ENCODE measurements at places on chromosomes 11 and 22.

GRCh38 chr22:18082467-18082866, 4.7 kb downstream of the PEX26 start:
- DNase-seq, result no peak

GRCh38 chr11:42093541-42093940, 634.1 kb upstream of the LRRC4C start:
- DNase-seq, result no peak

- DNase-seq, result no peak
These were observed 7.2 kb downstream of the APLP2 start for GRCh38 chr11:130076778-130077481.

GRCh38 chr11:67119585-67120391, 725 bp downstream of the KDM2A start:
- no peak for DNase-seq

DNA sequence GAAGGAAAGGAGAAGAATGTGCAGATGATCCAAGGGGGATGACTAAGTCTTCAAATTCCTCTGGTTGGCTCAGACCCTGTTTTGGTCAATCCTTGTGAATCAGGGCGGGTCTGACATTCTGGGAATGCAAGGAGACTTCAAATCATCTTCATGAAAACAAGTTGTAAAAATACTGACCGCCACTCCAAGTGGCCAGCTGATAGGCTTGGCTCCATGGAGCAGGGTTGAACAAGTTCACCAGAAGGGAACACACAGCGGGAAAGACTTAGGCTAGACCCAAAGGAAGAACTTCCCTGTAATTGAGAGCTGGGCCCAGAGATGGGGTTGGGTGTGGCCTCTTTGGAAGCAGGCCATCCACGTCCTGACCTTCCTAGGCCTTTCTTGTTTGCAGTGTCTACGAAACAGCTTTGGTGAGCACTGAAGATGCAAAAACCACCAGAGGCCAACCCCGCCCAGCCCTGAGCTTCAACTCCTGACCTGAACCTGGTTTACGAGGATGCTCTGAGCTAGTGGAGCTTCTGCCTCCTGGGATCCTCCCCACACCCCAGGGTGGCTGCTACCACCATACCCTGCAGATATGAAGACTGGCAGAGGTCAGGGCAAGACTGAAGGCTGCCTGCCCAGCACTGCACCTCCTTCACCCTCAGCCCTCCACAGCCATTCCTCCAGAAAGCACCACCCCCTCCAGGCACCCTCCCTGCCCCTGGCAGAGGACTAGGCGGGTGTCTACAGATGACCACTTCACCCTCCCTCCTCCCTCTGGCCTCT, 26.1 kb downstream of the GDPD5 start:
- DNase-seq, result no peak

- DNase-seq, result no peak
These were observed 104.3 kb upstream of the LDLRAD3 start for GRCh38 chr11:35839368-35840161.

DNA sequence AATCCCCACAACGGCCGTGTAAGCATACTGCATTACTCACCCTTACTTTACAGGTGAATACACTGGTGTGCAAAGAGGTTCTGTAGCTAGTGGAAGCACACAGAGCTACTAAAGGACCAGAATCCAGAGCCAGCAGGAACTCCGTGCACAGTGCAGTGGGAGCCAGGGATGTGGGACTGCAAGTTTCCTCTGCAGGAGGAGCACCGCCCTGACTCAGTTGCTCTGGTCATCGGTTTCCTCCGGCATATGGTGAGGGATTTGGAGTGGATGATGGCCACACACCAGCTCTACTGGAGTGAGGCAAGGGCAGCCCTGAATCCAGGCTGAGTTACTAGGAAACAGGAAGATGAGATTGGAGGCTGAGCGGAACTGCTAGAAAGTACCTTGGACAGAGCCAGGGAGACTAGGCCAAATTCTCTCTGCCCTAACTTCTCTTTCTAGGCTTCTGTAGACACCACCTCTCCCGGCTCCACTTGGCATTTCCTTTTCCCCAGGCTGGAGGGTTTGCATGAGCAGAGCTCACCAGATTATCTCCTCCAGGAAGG, 18.2 kb upstream of the C22orf42 start:
- DNase-seq, result no peak

GRCh38 chr11:19344661-19345518, 104.1 kb upstream of the E2F8 start:
- no peak for DNase-seq

DNA sequence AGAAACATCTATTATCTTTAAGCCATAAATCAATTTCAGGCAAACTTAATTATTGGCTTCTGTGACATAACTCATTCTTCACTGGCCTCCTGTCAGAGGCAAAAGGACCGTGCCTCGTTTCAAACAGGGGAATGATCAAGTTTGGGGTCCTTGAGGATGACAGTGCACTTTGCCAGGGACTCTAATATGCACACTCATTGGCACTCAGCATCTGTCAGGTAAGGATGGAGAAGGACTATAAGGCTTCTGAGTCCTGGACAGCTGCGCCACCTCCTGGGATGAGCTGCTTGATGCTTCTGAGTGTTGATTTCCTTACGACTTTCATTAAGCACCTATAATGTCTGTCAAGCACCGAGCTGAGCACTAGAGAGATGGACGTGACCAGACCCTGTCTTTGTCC, 20.2 kb downstream of the BPIFC start:
- no peak for DNase-seq

- DNase-seq, result no peak
These were observed 100.5 kb upstream of the TIMP3 start for GRCh38 chr22:32701034-32701433.

DNA sequence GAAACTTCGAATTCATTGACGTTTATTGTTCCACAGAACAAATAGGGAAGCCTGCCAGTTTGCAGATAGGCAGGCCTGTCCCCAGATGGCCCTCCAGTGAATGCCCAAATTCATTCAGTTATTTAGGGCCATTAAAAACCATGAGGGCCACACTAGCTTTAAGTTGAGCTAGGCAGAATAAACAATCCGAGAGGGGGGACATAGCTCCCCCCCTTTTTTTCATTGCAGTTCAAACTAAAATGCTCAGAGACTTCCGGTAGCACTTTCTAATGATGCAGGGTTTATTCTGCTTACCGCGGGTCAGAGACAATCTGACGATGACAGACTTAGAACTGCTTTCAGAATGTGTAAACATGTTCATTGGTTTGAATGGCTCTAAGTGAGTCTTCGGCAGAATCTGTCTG, 72.0 kb downstream of the ZBTB16 start:
- DNase-seq, result no peak

DNA sequence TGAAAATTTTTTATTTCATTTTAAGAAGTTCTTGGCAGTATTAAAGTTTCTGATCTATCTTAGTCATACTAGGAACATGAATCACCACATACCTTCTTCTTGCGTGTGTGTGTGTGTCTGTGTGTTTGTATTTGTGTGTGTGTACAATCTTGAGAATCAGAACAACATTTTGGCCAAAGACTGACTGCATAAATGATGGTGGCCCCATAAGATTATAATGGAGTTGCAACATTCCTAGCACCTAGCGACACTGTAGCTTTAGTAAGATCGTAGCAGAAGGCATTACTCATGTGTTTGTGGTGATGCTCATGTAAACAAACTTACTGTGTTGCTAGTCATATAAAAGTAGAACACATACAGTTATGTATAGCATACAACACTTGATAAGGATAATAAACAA, 205.4 kb downstream of the FAM76B start:
- no peak for DNase-seq

DNA sequence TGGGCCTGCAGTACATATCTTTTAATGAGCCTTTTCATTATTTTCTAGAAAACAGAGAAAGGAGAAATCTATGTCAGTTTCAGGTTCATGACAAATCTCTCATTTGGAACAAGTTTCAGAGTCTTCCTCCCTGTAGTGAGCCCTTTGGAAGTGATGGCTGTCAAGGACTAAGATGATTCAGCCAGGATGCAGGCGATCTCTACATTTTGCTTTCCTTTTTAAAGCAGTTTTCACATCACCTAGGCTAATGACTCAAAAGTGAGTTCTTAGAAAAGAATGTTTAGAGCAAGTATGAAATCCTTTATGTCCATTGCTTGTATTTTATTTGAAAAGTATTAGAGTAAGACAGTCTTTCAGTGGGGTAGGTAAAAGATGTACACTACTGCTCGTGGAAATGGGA, 130.1 kb downstream of the TRPC6 start:
- no peak for DNase-seq

DNA sequence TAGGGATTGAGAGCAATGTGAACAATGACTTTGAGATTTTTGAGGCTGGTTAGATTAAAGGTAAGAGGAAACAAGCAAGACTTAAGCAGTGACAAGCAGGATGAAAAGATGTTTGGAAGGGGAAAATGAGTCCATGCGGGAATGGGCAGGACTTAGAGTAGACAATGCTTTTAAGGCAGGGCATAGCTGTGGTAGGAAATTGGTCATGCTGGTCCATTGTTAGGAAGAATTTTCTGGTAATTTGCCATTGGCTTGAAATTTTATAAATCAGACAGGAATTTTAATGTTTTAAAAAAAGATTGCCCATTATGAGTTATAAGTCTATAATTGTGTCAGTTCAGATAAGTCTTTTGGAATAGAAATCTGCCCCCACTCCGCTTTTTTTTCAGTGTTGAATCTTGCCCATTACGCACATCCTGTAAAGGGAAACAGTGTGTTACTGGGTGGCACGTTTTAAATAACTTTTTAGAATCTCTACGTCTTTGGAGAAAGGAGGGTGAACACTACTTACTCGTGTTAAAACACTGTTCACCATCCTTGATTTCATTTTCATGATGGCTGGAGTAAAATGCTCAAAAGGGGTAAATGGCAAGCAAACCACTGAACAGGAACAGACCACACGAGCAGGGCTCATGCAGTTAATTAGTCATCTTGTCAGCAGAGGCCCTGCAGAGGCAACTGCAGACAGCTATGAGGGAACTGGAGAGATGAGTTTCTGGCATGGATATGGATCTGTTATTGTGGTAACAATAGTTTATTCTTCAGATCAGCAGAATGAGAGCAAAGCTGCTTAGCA, 25.0 kb downstream of the SWAP70 start:
- DNase-seq, result no peak

GRCh38 chr22:20248461-20248978, 19.6 kb downstream of the RTN4R start:
- no peak for DNase-seq

GRCh38 chr11:132579136-132579535, 953.2 kb downstream of the OPCML start:
- no peak for DNase-seq

GRCh38 chr11:32594272-32594671, 10.6 kb downstream of the EIF3M start:
- no peak for DNase-seq

DNA sequence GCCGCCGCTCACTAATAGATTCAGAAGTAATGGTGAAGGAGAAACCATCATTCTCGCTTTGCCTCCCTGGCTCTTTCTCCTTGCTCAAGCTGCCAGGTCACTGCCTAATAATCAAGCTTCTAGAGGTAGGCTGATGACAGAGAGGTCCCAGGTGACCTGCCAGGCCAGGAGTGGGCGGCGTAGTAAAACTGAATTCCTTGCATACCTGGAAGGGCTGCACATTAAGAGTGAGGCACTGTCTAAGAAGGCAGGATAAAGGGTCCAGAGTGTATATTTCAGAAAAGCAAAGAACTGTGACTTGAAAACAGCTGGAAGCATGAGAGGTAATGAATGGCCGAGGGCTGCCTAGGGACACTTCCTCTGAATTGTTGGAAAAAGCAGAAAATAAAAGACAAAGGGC, 4.1 kb downstream of the SYT13 start:
- DNase-seq, result no peak

DNA sequence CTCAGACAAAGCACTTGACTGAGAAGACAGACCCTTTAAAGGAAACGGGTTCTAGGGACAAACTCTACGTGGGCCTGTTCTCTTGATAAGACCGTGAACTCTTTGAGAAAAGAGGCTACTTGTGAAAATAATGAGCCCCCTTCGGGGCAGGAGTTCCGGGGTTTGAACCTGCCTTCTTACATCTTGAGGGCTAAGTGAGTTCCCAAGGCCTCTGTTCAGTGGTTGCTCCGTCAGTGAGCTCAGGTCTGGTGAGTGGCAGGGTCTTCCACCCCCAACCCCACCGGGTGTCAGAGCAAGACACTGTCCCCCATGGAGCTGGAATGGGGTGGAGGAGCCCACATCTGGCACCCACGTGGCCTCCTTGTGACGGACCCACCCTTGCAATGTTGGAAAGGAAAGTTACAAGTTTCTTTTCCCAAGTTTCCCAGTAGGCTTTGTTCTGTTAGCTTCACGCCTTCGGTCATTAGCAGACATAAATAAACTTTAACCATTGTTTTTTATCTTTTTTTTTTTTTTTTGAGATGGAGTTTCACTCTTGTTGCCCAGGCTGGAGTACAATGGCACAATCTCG, 6.3 kb upstream of the SAMM50 start:
- DNase-seq, result no peak

DNA sequence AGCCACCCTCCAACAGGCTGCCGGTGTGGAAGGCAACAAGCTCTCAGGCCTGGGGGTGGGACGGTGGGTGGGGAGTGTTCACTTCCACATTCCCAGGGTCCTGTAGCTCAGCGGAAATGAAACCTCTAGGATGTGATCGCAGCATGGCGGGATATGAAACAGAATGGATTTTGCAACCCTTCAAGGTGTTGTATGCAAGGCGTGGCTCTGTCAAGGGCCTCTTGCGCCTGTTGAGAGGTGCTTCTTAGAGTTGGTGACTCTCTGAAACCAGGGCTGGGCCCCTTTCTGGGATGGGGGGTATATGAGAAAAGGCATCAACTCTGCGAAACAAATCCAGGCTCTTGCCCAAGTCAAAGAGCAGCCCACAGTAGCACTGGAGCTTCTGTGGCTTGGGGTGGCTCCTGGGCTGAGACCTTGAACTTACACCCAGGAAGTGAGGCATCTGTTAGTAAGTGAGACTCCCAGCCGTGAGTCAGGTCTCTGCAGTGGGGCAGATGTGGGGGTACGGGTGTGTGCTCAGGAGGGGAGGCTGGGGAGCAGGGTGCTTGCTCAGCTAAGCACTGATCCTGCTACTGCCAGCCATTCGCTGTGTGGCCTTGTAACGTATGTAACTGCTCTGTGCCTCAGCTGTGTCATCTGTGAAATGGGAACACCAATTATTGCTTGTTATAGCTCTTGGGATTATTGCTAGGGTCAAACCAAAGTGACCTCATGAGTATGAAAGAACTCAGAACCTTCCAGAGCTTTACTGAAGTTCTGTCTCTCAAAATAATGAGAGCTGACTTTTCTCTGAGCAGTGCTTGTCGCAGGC, 28.3 kb downstream of the NECTIN1 start:
- DNase-seq, result no peak

DNA sequence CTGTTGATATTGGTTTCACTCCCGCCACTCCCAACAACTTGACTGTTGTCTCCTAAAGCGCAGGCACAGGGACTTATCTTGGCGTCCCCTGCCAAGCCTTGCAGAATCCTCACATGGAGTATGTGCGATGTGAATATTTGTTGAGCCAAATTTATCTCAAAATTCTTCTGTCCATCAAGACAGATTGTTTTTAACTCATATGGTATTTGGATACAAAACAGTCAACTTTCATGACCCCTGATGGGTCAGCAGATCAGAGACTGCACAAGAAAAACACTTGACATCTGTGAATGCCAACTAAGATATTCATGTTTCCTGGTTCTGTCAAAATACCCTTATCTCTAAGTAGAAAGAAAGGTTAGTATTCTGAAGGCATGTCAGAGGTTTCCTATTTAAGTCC, 221.7 kb upstream of the BLID start:
- DNase-seq, result no peak
